Stimulated activated CD4-positive, alpha-beta T cell treated with anti-CD3 and anti-CD28 coated beads, Interleukin-2, amount 100 ng/mL, for 24 hours (primary cell): ENCODE measurements at places on chromosomes 6 and 20.

- DNase-seq, result no peak
These were observed 10.8 kb upstream of the SF3B5 start for GRCh38 chr6:144106206-144106605.

DNA sequence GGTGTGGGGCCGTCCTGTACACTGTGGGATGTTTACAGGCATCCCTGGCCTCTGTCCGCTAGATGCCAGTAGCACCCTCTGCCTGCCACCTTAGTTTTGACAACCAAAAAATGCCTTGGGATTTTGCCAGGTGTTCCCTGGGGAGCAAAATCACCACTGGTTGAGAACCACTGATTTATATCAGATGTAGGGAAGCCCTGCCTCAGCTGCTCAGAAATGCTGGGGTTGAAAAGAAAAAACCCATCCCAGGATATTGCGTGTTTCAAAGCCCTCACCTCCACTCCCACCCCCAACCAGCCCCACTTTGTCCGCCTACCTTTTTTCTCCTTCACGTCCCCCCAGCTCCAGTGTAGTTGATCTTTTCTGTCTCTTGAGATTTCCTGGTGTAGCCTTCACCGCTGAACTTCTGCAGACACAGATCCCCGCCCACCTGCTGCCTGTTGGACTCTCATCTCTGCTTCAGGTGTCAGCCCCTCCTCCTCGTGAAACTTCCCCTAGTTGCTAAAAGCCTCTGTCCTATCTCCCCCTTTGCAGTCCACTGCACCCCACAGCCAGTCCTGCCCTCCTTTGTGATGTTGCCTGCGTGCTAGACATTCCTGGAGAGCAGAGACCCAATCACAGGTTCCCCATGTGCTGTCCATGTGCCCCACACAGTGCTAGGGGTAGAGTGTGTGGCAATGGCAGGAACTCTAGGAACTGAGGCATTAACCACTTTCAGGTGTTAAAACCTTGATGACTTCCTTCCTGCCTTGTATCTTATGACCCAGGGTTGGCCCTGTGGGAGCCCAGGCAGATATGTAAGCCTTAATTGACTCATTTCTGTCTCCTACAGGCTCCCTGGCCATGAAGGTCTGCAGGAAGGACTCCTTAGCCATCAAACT is 98.9 kb downstream of the TBC1D7 start:
- DNase-seq, result no peak

DNA sequence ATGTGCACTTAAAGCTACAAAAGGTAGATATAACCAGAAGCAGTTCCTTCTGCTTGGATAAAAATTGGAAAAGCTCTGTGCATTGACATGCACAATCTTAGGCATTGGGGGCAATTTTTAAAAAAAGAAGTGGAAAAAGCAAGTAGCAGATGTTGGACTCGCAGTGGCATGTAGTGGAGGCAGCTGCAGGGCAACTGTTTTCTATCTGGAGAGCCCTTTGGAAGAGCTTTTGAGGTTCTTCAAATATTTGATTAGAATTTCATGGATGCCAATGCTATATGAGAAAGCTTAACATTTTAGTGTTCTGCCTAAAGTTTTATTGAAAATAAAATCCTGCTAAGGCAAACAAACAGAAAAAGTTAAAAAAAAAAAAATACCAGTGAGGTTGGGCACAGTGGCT is 388.3 kb upstream of the RNF217 start:
- DNase-seq, result no peak

- peak; percentile 38 for DNase-seq
These were observed 23.3 kb downstream of the NQO2 start for GRCh38 chr6:3022765-3023662.

GRCh38 chr6:144259986-144260385 is 25.1 kb upstream of the UTRN start:
- DNase-seq, result no peak

GRCh38 chr6:133892813-133893691 is 4.1 kb downstream of the TCF21 start:
- DNase-seq, result no peak

- no peak for DNase-seq
These were observed 54.7 kb downstream of the TRMT6 start for GRCh38 chr20:5895626-5896025.

GRCh38 chr6:150536835-150537234 is 62.9 kb upstream of the PLEKHG1 start:
- DNase-seq, result no peak

DNA sequence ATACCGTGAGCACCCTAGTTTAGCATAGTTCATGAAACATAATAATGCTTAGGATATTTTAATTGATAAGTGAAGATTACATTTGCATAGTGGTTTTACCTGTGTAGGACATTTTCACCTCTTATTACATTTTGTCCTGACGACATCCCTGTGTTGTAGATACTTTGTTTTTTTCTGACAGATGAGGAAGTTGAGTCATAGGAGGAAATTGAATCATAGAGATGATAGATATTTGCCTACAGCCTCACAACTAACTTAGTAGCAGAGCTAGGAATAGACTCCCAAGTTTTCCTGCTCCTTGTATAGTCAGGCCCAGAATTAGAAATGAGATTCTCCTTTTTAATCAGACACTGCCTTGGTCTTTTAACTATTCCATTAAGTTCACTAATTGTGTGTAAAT is 100.5 kb upstream of the SUPT3H start:
- no peak for DNase-seq

DNA sequence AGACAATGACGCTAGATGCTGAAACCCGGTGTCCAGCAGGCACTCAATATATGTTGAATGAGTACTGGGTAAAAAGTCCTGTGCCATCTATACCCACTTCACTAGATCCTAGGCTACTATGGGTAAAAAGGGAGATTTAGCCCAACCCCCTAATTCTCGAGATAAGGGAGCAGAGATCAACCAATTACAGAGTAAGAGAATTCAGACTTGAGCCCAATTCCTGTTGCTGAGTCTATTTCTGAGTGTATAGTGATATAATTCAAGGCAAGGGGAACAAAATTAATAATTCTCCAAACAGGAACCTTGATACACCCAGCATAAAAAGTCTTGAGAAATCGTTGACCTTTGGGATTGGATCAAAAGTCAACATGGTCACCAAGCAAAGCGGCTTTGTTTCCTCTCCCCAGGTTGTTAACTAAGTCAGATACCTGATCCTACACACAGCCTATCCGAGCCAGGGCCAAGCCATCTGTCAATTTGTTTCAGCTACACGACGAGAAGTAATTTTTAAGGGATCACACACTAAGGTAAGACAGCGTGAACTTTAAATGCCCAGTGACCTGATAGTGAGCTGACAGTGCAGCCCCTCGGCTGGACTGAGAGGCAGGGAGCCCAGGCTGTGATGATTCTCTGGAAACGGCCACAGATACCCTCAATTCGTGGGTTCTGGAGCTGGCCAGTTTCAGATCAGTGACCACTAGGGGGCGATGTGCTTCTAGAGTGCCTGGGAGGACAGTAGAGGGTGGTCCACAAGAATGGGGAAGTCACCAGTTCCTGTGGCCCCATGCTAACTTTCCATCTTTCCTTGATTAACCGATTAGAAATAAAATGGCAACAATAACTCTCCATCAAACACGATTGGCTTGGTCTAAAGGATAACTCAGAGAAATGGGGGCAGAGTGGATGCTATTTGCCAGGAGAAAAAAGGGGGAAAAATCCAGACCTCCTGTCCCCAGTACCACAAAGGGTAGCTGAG is 46.2 kb downstream of the SLC22A23 start:
- DNase-seq, result peak; percentile 70

- no peak for DNase-seq
These were observed 2.7 kb downstream of the BMP2 start for GRCh38 chr20:6769903-6770785.

DNA sequence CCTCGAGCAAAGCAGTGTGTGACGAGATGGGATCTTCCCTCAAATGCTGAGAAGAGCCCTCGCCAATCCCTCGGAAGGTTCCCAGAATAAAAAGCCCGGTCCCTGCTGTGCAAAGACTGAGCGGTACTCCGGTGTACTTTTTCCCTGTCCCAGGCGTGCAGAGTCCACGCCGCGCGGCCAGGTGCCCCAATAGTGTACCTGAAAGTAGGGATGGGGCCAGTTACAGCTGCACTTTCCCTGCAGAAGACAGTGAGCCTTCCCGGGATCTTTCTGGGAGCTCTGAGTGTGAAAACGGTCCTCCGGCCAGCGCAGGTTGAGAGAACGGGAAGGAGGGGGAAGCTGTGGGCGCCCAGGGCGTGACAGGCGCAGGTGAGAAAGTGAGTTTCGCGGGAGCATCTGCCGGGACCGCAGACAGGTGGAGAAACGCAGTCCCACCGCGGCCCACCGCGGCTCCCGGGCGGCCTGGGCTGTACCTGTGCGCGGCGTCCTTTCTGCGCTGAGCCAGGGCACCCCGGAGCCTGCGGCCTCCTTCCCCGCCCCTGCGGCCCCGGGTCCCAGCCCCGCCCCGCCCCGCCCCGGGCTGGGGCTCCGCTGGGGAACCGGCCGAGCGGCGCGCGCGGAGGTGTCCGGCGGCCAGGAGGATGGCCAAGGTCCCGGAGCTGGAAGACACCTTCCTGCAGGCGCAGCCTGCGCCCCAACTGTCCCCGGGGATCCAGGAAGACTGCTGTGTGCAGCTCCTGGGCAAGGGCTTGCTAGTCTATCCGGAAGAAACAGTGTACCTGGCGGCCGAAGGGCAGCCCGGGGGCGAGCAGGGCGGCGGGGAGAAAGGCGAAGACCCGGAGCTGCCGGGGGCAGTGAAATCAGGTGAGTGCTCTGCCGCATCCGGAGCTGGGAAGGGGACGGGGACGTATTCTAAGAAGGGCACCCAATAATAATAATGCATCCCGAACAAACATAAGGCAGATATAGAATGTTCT is at the start of gene RFX6:
RFX6 (plus strand) TSS at position 608 of the 977 bp plus-strand sequence; CDS start at position 642, 34 bp downstream.
- no peak for DNase-seq

DNA sequence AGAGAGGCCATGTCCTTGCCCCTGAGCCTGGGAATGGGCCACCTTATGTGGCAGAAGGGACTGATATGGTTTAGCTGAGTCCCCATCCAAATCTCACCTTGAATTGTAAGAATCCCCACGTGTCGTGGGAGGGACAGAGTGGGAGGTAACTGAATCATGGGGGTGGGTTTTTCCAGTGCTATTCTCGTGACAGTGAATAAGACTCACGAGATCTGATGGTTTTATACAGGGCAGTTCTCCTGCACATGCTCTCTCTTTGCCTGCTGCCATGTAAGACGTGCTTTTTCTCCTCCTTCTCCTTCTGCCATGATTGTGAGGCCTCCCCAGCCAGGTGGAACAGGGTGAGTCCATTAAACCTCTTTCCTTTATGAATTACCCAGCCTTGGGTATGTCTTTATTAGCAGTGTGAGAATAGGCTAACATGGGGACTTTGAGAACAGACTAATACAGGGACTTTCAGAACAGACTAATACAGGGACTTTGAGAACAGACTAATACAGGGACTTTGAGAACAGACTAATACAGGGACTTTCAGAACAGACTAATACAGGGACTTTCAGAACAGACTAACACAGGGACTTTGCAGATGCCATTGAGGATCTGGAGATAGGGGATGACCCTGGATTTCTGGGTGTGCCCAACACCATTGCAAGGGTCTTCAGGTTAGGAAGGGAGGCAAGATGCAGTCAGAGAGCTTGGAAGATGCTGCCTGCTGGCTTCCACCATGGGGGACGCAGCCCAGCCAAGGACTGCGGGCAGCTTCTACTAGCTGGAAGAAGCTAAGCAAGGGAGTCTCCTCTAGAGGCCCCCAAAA is 86.9 kb downstream of the RAMACL start:
- DNase-seq, result no peak

DNA sequence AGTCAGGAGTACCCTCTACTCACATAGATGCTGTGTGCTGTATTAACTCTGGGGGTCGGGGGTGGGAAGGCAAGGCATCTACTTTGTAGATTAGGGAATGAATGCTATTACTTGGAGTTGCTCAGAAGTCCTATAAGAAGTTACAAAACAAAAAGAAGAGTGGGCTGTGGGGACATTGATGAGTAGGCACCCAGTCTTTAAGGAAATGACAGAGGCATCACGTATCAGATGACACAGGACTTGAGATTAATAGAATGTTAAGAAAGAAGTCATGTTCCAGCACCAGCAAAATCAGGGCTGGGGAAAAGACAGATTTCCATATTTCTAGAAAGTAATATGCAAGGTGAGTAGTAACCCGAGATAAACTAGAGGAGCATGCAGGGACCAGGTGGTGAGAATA is 19.0 kb upstream of the STXBP5 start:
- no peak for DNase-seq

DNA sequence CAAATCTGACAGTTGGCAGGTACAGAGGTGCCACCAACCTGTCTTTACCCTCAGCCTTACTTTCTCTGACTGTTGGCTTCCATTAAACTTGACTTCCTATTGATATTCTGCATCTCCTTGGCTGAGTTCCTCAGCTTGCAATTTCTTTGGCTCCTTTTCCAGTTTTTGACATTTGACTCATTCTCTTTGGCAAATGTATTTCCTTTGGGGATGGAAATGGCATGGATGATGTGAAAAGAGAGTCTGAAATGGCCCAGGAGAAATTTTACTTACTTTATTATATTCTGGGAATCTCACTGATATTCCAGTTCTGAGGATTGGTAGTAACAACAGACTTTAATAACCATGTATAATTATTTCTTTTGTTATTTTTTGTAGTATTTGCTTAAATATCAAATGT is 255.2 kb downstream of the CD109 start:
- no peak for DNase-seq

DNA sequence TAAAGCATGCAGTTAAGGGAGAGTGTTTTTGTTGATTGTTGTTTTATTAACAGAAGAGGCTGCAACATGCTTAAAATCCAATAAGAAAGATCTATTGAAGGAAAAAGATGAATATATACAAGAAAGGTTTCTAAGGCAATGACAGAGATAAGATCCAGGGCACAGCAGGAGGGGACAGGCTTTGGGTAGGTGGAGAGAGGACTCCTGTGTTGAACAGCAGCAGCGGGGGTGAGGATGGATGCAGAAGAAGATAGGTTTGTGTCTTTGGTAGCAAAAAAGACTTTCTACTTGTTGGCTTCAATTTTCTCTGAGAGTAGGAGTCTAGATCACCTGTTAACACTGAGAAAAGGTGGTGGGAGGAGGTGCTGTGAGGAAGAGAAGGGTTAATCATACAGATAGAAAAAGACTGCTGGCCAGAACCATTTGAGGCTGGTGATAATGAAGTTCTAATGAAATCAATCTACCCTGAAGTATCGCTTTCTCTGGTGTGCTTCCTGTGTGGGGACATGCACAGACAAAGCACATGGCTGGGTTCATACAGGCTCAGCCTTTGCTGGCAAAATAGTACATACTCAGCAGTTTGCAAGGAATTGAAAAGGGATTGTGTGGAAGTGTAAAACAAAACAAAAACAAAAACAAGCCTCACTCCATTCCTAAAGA is 17.2 kb upstream of the DST start:
- no peak for DNase-seq

DNA sequence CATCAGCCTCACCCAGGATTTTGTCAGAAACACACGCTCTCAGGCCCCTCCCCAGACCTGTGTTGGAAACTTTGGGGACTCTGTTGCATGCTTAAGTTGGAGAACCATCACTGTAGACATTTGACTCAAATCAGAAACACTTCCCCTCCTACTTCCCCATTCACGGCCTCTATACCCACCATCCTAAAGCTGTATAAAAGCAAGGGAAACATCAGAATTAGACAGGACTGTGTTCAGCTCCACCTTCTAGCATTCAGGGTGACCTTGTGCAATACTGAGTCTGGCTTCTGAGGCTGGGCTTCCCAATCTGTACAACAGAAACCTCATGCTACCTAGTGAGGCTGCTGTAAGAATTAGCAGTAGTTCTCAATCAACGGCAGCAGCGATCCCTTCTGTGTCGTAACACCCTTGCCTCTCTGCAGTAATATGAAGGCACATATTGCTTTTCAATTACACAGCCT is 252.3 kb downstream of the LY86 start:
- DNase-seq, result no peak
